ENCODE measurements at places on chromosomes 16 and 17.

- DNase-seq, result peak; percentile 53
These were observed 14.4 kb downstream of the NDUFAF8 start for GRCh38 chr17:81253358-81254131.

GRCh38 chr17:1985686-1986085 is 39.4 kb downstream of the RTN4RL1 start:
- no peak for DNase-seq

DNA sequence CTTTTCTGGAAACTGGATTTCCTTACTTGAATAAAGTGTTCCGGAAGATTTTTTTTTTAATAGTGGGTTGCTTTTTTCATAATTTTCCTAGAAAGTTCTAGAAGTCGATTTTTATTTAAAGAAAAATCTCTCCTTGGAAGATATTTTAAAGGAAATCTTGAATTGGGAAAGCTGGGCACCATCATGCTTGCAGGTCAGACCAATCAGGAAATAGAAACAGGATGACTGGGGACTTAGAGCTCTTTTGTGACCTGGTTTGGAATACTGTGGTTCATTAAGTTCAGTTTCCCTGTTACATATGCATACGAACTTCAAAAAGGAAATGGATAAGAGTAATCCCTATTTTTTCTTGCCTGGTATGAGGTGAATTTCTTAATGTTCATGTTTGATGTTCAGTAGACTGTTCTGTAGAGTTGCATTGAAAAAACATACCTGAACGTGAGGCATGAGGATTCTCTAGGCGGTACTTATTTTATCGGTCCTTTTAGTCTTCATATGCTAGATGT is 1.2 kb downstream of the NFATC3 start:
- no peak for DNase-seq

DNA sequence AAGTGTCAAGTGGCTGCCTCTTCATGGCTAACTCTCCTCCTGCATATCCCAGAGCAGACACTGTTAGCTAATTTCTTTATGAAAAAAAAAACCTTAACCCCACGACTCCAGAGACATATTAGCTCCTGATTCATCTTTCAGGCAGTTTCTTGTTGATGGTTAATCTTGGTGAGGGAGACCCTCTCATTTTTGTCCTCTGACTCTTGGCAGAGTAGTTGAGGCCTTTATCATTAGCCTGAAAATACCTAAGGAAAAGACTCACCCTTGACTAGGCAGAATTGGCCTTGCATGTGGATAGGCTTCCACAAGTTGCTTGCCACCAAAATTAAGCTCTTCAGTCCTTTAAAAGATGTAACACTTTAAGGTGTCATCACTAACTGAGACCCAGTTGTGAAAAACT is 4.0 kb downstream of the CRYBA1 start:
- DNase-seq, result no peak

- no peak for DNase-seq
These were observed 773.5 kb upstream of the EEF2KMT start for GRCh38 chr16:5870886-5871691.

- no peak for DNase-seq
These were observed 50.2 kb downstream of the WSB1 start for GRCh38 chr17:27343977-27344607.

DNA sequence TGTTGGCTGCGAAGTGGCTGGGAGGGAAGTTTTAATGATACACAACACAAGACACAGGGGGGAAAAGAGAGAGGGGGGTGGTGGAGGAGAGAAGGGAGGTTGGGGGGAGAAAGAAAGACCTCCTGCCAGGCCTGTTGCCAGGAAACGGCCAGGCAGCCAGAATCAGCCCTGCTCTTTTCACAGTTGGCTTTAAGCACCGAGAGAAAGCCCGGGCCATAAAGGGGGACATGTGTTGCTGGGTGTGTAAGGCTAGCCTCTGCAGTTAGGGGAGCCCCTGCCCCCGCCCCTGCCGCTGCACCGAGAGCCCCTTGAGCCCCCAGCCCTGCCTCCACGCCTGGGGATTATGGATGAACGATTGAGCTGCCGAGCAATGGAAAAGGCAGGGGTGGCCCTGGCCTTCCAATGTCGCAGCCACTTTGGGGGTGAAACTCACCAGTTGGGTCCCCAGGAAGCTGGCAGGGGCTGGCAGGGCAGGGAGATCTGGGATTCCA is 13.9 kb upstream of the WNT3 start:
- DNase-seq, result no peak

DNA sequence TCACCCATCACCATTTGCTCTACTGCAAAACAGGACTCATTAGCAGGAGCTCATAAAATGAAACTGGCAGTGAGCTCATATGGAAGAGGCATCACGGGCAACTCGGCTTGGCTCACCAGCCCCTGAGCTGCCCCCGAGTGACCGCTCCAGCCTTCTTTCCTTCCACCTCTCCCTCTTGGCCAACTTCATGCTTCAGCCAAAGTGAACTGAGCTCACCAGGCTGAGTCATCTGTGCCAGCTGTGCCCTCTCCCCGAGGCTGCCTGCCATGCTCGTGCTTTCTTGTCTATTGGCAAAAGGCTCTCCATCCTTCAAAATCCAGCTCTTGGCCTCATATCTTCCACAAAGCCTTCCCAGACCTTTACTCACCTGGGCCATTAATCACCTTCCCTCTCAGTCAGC is 391.4 kb downstream of the WWOX start:
- no peak for DNase-seq

DNA sequence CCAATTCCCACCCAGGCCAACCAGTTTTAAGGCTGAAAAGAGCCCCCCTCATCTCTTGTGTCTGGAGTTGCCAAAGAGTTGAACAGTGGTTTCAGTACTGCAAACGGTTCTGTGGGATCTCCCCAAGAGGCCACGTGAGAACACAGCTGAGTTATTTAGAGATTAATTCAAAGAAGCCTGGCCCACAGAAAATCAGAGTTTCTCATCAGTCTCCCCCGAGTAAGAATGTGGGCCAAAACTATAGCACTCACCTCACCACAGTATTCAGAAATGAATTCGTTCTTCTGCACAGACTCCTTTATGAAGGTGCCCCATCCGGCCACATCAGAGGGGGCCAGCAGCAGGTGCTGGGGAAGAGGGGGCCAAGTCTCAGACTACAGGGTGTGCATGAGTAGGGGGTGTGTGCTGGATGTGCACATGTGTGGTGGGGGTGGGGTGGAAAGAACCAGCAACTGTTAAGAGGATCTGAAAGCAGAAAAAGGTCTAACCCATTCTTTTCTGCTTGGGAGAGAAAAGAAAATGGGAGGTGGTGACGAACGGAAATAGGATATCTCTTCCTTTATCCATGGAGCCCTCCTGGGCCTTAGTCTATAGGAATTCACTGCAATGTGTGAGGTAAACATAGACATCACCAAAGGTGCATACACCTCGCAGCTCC is 22.6 kb downstream of the CNTNAP1 start:
- no peak for DNase-seq

GRCh38 chr16:88334778-88335720 is 47.7 kb upstream of the ZNF469 start:
- DNase-seq, result no peak

- DNase-seq, result no peak
These were observed 12.4 kb downstream of the CHMP1A start for GRCh38 chr16:89645122-89645521.

- DNase-seq, result peak; percentile 8
These were observed 33.1 kb downstream of the DNAH3 start for GRCh38 chr16:21117567-21117966.

All from suppressor macrophage treated with lipopolysaccharide for 1 hour (primary cell).